Small intestine (tissue), 16 donors: ENCODE measurements at places on chromosomes 3 and 15.

DNA sequence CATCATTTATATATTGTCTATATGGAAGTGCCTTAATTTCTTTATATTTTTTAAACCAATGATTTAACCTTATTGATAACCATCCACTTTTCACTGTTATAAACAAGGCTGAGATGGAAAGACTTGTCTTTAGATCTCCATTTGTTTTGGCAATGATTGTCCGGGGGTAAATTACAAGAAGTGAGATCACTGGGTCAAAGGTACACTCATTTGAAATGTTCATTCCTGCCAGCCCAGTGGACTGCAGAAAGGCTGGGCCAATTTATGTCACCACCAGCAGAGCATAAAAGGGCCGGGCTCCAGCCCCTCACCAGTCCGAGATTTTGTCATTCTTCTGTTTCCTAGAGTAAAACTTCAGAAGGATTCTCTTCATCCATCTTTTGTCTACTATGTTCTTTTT is 93.6 kb upstream of the NEO1 start:
- peak; percentile 55 for DNase-seq

DNA sequence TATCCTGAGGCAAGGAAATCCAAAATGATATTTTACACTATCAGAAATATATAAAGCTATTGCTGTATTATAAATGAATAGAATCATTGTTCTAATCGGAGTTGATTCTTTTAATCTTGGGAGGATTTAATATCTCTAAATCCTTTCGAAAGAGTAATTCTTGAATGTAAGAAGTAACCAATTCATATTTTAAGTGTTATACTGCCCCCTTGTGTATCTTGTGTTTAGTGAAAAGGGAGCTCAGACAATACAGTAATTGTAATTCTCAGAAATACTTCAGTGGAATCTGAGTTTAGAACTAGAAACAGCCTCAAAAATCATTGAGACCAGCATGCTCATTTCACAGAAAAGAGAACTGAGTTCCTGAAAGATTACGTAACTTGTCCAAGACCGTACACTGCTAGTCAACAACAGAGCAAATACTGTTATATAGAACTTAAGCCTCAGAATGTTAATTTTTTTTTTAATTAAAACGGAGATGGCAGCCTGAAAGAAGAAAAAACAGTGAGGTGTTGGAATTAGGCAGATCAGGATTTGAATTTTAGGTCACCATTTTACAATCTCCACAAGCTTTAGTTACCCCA is 42.9 kb downstream of the PLCH1 start:
- DNase-seq, result peak; percentile 63

DNA sequence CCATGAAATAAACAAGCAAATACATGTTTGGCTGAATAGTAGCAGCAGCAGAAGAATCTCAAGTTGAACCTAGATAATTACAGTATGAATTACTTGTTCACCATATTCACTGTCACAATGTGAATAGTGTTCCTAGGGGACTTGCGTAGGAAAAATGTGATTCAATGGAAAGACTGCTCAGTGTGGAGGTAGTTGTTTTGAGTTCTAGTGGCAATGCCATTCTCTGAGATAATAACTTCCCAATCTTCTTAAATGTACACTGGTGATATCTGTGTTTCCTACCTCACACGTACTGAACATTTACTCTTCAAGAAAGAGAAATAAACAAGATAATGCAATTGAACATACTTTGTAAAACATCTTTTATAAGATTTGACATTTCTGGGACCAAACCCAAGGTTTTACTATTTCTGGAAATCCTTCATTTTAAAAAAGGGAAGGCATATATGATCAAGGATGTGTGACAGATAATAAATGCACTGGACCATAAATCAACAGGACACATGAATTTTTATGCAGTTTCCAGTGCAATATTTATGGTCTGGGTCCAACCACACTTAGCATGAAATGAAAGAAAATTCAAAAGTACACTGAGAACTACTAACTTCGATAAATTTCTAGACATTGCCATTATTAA is 598.3 kb upstream of the ZNF385D start:
- no peak for DNase-seq

DNA sequence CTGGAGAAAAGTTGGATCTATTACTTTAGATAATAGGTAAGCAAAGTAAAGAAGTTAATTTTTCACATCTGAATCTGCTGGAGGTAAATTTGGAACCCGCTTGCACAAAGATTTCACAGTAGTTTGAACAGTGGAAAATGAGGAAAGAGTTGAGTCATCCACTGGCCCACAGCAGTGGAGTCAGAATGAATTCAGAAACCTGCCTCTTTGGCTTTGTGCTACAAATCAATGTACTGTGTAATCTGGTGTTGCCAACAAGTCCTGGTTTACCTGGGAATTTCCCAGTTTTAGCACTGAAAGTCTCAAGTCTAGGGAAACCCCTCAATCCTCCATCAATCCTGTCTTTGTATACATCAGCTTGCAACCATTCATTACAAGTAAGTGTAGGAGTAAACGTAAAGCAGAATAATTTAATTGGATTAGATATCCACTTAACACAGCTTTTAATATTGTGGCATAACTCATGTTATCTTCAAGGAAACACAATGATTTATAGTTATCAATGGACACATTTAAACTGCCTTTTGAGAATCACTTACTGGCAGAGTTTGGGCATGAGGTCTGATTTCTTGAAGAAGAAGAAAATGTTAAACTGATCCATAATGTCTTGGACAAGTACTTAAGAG is 100.6 kb downstream of the DCLK3 start:
- no peak for DNase-seq

- no peak for DNase-seq
These were observed 618.7 kb downstream of the EDEM1 start for GRCh38 chr3:5806192-5806591.

DNA sequence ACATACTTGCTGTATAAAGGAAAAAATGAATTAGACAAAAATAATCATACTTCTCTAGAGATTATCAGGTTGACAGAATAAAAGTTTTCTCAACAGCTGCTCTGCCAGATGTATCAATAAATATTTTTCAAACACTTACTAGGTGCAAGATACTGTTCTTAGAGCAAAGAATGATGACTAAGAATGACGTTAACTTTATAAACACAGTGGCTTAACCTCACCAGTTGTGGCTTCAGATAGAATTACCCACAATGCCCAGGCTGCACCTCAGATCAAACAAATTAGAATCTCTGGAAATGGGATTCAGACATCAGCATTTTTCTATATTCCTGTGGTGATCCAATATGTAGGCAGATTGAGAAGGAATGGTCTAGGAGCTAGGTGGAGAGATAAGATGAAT is 422.4 kb upstream of the ATP11B start:
- DNase-seq, result no peak

GRCh38 chr3:69012100-69012799 is 1.2 kb downstream of the EOGT start:
- DNase-seq, result no peak

- DNase-seq, result peak; percentile 40
These were observed 753 bp upstream of the MYO5A start for GRCh38 chr15:52529341-52529924.

GRCh38 chr3:15269091-15269989 is 63.0 kb downstream of the SH3BP5 start:
- DNase-seq, result peak; percentile 30

DNA sequence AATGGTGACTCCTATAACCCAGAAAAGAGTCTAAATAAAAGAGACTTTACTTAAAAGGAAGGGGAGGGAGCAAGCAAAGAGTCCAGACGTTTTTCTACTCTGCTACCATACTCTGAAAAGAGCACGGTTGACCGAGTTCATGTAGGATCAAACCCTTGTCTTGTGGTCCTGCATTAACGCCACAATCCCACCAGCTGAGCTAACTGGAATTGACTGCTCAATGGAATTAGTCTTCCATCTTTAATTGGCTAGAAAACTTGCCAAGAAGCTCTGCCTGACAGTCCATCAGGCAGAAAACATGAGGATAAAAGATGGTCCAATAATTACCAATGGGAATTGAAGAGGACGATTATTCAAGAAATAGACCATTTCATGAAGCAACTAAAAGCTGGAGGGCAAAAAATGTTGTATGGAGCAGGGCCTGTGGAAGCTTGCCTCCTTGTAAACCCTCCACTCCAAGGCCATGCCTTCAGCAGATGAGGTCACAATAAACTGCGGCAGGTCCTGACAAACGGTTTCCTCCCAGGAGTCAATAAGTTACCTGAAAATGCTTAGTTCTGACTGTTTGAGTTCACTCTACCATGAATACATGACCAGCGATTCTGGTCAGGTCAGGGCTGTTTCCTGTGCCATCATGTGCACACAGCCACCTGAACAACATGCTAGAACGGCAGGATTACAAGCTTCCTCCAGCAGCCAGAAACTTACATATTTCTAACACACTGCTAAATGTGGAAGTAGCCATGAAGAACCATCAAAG is 35.6 kb upstream of the ARHGEF3 start:
- DNase-seq, result no peak

DNA sequence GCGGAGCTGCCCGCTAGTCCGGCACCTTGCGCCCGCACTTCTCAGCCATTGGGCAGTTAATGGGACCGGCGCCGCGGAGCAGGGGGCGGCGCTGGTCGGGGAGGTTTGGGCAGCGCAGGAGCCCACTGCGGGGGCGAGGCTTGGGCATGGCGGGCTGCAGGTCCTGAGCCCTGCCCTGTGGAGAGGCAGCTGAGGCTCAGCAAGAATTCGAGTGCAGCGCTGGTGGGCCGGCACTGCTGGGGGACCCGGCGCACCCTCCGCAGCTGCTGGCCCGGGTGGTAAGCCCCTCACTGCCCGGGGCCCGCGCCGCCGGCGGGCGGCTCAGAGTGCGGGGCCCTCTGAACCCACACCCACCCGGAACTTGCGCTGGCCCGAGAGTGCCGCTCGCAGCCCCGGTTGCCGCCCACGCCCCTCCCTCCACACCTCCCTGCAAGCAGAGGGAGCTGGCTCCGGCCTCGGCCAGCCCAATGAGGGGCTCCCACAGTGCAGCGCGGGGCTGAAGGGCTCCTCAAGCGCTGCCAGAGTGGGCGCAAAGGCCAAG is 835.0 kb downstream of the TBL1XR1 start:
- no peak for DNase-seq

DNA sequence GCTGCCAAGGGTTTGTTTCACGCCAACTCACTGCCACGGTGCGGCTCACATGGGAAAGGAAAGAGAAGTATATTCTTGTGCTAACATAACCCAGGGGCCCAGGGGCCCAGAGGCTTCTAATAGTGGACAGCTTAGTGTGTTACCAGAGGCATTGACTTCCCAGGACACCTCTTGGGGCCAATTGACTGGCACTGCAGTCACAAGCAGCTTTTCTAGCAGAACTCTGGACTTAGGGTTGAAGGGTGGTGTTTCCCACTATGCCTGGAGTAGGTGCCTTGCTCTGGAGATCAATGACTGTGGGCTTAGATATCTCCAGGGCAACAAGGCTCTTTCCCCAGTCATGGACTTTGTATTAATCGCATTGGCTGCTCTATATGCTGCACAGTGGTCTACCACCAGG is 172.7 kb upstream of the KBTBD8 start:
- DNase-seq, result peak; percentile 51

DNA sequence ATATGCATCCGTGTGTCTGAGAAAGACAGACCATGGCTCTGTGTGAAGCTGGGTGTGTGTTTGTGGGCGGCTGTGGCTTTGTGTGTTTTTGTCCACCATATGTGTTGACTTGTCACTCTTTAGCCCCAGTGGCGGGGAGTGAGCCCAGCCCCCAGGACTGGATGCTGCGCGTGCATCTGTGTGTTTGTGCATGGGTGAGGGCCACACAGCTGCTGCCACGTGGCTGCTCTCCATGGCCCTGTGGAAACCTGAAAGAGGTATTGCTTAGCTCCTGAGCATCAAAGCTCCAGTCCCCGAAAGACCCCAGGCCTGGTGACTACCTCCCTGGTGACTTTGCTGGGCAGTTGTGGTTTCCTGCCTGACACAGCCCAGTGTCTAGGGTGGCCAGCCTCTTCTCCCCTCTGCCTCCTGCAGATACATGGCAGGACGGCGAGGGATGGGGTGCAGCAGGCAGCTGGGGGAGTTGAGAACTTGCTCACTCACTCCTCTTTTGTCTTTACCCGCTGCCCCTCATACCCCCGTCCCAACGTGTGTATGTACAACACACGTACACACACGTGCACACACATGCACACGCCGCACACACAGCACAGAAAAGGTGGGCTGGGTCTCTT is 6.5 kb downstream of the EPHB3 start:
- DNase-seq, result no peak

DNA sequence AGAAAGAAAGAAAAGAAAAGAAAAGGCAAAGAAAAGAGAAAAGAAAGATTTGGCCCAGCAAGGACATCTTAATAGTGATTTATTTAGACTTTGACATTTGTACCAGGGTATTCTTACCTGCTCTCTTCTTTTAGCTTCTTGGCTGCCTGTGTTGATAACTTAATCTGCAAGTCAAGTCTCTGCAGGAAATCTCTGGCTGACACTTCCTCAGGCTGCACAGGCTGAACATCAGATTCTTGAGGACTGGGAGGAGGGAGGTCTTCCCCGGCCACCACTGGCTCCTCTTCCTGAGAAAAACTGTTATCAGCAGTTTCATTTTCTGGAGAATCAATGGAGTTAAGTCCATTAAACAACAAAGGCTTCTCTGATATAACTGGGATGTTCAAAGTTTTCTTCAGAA is 12.8 kb downstream of the LYSMD2 start:
- DNase-seq, result peak; percentile 8

DNA sequence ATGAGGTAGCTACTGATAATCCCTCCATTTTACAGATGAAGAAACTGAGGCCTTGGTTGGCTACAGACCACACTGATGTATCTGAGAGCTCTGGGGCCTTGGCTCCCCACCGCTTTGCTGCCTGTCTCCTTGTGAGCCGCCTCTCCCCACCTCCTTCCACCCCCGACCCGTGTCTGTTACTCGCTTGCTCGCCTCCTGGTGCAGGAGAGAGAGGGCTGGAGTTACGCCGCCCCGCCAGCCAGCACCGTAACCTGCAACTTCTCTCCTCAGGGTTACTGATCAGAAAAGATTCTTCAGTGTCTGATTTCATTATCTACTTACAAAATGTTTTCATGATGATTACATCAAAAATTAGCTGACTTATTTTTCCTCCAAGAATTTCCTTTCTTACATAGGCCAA is 34.1 kb downstream of the TM2D3 start:
- no peak for DNase-seq

DNA sequence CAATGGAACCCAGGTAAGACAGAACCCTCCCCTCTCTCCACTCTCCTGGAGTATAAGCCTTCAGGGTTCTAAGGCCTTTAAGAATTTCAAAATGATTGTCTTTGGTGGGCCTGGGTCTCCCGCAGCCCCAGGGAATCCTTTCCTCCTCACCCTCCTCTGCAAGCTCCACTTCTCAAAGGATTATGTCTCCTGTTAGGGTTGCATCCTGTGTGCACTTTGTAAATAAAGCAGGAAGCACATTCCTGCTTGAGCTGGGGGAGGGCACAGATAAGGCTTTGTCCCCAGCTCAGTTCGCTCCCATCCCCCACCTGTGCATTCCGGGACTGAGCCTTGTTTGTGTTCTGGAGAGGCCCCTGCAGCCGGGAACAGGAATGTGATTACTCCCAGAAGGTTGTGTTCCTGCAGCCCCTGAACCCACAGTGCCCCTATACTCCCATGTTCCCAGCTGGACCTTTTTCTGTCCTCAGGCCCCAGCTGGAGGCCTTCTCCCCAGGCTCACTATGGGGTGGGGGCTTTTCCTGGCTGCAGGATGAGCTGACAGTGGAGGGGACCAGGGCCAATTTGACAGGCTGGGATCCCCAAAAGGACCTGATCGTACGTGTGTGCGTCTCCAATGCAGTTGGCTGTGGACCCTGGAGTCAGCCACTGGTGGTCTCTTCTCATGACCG is 9.5 kb downstream of the TYRO3 start:
- DNase-seq, result peak; percentile 93
